ENCODE measurements at places on chromosomes 1 and 21.

DNA sequence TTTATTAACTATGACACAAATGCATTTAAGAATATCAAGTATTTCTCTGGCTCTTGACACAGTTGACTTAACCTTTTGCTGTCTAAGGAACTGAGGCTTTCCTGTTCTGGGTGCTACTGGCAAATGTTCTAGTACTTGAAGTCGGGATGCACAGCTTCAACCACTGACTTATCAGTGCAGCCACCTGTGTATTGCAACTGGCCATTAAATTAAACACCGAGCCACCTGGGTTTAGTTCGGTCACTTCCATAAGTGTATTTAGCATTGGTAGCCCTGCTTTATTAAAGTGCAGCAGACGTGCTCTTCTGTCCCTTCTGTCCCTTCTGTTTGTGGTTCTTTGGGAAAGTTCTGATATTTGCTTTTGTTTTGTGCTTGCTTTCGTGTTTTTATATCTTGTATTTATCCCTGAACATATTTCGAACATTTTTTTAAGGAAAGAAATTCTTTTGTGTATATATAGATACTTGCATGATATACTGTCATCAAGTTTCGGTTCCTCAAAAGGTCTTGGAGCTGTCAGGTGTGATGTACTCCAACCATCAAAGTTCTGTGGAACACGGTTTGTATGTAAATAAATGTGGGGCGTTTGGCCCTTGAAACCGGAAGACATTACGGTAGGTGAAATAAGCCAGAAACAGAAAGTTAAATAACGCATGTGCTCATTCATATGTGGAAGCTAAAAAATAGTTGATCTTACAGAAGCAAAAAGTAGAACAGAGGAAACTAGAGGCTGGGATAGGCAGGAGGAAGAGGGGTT, 297.9 kb upstream of the GREM2 start:
- DNase-seq, result no peak

GRCh38 chr1:232923739-232924386, 26.5 kb upstream of the NTPCR start:
- no peak for DNase-seq

- no peak for DNase-seq
Measured at GRCh38 chr1:159900086-159900680, at the start of gene CFAP45. CFAP45 (minus strand) TSS chr1:159900165; CDS start chr1:159900098, 67 bp downstream.

DNA sequence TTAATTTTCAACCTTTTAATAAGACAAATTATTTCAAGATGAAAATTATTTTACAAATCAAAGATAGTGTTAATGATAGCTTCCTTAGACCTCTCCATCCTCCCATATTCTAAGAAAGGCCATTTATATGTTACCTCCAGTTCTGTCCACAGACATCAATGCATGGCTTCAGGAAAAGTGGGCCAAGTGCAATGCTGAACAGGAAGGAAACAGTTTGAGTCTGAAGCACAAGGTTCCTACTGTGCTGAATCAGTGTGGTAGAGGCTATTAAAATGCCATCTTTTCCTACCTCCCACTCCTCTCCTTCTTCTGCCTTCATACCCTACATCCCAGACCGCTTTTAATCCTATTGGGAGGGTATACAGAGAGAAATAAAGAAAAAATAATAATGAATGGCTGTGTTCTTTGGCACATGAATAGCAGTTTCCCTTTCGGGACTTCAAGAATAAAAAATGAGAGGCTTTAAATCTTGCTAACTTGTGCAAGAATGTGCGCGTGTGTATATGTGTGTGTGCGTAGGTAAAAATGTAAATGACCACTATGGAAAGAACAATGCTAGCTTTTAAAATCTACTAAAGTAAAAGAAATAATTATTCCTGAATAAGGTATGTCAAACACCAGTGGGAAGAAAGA, 62.6 kb upstream of the C1orf105 start:
- no peak for DNase-seq

Data from HuH-7.5 (cell line).